ENCODE measurements at places on chromosomes 4 and X.
A peak's percentile ranks its signal among the peaks of the same experiment; 100 is the strongest.

DNA sequence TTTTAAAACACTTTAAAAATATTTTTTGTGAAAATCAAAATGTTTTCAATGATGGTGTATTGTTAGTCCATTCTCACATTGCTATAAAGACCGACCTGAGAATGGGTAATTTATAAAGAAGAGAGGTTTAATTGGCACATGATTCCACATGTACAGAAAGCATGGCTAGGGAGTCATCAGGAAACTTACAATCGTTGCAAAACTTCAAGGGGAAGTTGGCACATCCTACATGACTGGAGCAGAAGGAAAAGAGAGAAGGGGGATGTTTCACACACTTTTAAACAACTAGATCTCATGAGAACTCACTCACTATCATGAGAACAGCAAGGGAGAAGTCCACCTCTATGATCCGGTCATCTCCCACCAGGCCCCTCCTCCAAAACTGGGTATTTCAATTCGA is 110.7 kb downstream of the TMEM47 start:
- no peak for DNase-seq

- no peak for DNase-seq
Measured at GRCh38 chrX:51737091-51737490, 6.2 kb upstream of the GSPT2 start.

DNA sequence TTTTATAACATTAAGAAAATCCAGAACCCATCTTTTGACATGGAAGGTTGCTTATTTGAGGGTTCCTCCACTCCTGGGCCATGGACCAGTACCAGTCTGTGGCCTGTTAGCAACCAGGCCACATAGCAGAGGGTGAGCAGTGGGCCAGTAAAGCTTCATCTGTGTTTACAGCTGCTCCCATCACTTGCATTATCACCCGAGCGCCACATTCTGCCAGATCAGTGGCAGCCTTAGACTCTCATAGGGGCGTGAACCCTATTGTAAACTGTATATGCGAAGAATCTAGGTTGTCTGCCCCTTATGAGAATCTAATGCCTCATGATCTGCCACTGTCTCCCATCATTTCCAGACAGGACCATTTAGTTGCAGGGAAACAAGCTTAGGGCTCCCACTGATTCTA is 58.6 kb downstream of the NDST4 start:
- no peak for DNase-seq

DNA sequence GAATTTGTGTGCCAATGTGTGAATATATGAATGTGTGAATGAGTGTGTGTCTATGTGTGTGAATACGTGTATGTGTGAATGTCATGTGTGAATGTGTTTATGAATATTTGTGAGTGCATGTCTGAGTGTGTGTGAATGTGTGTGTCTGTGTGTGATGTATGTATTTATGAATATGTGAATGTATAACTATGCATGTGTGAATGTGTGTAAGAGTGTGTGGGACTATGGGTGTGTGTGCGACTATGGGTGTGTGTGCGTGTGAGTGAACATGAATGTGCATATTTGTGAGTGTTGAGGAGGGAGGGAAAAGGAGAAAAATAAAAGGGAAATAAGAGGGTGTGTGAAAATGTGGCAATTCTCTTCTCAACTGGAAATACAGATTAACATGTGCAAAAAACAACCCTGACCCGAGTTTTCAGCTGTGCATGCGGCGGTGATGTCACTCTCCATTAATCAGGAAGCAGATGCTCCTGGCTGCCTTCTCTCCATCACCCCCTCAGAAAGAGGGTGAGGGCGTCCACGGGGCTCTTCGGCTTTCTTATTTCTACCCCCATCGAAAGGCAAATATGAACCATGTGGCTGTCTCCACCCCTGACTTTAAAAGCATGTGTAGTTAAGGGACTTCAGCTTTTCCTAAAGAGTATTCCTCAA is 219.8 kb downstream of the MAML3 start:
- no peak for DNase-seq

- peak; percentile 5 for DNase-seq
Measured at GRCh38 chr4:89469930-89470375, 162.4 kb upstream of the GPRIN3 start.

- peak; percentile 65 for DNase-seq
Measured at GRCh38 chr4:99808260-99808857, 8.3 kb upstream of the DAPP1 start.

DNA sequence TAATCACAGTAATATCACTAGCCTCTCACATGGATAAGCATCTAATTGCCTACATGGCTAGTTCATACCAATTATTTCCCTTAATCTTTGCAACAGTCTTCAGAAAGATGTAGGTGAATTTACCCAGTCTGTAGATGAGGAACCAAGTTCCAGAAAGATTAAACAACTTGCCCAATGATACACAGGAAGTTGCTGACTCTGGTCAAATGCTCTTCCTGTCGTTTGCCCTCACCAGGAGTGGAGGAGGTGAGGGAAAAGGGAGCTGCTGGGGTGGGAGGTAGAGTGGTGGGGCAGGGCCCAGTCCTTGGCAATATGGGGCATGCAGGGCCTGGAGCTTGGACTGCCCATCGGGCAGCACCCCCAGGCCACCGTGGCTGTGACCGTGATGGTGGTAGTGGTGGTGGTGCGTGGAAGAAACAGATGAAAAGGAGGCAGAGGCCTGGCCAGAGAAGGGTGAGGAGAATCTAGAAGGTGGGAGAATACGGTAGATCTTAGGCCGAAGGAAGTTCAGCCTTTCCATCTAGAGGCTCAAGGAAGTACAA is 2.3 kb upstream of the KDM5C start:
- DNase-seq, result no peak

DNA sequence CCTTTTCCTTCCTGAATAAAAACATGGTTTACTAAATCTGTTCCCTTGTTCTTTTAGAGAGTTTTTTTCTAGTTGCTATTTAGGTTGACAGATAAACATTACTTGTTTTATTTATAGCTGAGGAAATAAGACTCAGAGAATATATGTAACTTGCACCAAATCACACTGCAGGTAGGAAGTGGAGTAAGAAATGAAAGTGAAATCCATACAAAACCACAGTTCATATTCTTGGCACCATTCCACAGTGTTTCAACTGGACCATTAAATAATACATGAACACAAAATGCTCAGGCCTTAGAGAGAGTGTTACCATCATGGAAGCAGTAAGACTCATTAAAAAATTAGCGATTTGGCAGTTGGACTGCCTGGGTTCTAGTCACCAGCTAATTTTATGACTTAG is 326.9 kb upstream of the SLIT2 start:
- no peak for DNase-seq

- no peak for DNase-seq
Measured at GRCh38 chrX:23062359-23062758, 62.6 kb downstream of the DDX53 start.

DNA sequence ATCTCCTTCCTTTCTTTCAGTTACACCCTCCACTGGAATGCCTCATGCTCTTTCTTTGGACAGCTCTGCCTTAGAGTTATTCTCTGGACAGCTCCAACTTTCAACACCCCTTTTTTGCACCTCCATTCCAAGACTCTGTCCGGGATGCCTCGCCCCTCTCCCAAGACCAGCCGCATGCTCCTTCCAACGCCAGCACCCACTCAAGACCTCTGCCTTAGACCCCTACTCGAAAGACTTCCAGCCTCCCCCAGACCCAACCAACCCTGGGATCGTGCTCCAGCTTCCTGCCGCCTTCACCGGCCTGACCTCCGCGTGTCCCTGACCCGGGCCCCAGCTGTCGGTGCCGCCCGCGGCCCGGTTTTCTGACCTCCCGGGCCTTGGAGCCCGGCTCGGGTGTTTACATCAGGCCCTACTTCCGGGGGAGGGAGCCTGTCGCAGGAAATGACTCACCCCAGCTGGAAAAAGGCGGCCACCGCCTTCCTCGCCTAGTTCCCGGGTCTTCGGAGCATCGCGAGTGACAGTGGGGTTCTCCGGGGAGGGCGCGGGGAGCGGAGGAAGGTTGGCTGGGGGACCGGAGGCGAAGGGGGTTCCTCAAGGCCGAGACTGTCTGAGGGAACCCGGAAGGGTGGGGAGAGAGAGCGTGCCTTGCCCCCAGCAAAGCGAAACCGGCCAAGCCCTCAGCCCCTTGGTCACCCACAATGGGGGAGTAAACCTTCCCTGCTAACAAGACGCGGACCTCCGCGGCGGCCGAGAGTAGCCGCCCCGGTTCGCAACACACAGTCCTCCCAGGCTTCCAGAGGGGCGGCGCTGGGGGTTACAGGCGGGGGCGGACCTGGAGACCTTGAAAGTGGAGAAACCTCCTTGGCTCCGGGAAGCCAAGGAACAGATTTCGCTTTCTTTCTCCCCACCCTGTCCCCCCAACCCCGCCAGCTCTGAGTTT is at the start of gene WDR45:
Gene WDR45, minus strand, starts transcription at position 399 of the 940 bp plus-strand sequence. CDS start 1,792 bp downstream, outside the sequence.
- DNase-seq, result peak; percentile 51

DNA sequence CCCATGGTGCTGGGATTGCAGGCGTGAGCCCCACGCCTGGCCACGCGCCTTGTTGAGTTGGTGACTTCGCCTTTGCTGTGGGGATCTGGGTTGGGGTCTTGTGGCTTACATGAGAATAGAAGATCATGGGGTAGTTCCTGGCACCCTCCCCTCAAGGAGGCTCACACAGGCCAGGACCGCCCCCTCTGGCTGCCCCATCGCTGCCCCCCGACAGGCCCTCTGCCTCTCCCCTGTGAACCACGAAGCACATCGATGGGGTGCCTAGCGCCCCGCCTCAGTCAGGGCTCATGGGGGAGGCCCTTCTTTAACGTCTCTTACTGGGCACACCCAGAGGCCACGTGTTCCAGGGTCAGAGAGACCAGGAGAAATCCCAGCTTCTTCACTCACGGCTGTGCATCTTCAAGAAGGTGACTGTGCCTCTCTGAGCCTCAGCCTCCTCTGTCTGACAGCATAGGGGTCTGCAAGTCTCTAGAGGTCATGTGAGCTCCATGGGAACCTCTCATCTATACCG is 23.6 kb upstream of the SPON2 start:
- no peak for DNase-seq

GRCh38 chrX:68043713-68044438 is 389.4 kb downstream of the OPHN1 start:
- no peak for DNase-seq

- DNase-seq, result no peak
Measured at GRCh38 chr4:183191630-183192029, 92.6 kb downstream of the WWC2 start.

- no peak for DNase-seq
Measured at GRCh38 chr4:174340714-174341113, 57.0 kb downstream of the CEP44 start.

GRCh38 chrX:118507766-118508165 is 12.2 kb downstream of the DOCK11 start:
- no peak for DNase-seq

- DNase-seq, result peak; percentile 4
Measured at GRCh38 chr4:4574792-4575191, 32.9 kb upstream of the STX18 start.

- no peak for DNase-seq
Measured at GRCh38 chr4:176999935-177000543, 207.3 kb upstream of the VEGFC start.

GRCh38 chrX:73851014-73852009 is 288.3 kb downstream of the CHIC1 start:
- no peak for DNase-seq

DNA sequence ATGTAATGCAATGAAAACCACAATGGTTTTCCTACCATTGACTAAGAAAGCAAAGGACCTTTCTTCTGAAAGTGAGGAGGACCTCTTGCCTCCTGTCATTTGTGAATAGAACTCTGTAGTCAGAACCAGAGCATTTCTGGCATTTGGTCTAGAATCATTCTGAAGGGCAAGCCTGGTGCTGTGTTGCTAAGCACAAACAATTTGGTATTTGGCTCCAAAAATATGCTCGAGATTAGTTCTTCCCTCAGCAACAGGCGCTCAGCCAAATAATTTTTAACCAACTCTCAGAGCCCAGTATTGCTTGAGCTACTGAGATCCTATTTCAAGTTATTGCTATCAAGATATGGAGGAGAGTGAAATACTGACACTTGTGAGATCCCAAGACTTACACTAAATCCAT is 71.0 kb downstream of the SNCA start:
- no peak for DNase-seq

GRCh38 chrX:111123606-111124179 is 27.7 kb downstream of the PAK3 start:
- no peak for DNase-seq

DNA sequence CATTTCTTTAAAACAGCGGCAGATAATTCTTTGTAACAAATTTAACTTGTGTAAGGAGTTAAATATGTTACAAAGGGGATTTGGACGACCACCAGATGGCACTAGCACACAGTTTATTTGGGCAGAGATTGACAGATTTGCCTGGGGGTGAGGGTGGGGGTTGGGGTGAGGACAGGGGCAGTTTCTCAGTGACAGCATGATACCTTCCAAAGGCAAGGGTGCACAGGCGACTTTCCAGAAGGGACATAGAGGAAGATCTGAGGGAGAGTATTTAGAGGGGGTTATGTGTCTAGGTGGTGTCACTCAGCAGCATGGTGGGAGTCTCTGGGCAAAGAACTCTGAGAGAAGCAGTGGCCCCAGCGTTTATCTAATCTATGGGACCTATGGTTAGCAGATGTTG is 9.6 kb upstream of the TMA16 start:
- peak; percentile 52 for DNase-seq

GRCh38 chr4:41318839-41319530 is 62.3 kb downstream of the UCHL1 start:
- no peak for DNase-seq

GRCh38 chr4:73892966-73893365 is 23.8 kb downstream of the CXCL1 start:
- DNase-seq, result no peak

GRCh38 chr4:107746161-107746560 is 26.1 kb upstream of the PAPSS1 start:
- no peak for DNase-seq

GRCh38 chr4:76804096-76804495 is 93.8 kb downstream of the SOWAHB start:
- no peak for DNase-seq

GRCh38 chr4:138941037-138941436 is 74.5 kb upstream of the NOCT start:
- DNase-seq, result no peak

DNA sequence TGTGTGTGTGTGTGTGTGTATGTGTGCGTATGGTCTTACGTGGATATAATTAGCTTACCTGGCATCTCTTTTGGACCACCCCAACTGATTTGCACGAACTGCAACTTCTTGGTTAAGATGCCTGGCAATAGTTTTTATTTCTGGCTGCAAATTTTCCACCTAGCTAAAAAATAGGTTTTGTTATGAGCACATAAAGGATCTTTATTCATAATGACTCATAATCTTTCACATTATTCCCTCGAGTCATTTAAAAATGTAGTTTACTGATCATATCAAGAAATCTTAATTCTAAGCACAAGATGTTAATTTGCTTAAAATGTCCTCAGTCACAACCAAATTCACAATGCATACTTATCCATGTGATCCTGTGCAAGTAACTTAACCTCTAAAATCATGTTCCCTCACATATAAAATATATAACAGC is 1.5 kb downstream of the COX18 start:
- DNase-seq, result no peak

- no peak for DNase-seq
Measured at GRCh38 chrX:51860679-51861078, 32.7 kb upstream of the MAGED1 start.

- DNase-seq, result no peak
Measured at GRCh38 chr4:145709336-145709735, 29.4 kb downstream of the C4orf51 start.

DNA sequence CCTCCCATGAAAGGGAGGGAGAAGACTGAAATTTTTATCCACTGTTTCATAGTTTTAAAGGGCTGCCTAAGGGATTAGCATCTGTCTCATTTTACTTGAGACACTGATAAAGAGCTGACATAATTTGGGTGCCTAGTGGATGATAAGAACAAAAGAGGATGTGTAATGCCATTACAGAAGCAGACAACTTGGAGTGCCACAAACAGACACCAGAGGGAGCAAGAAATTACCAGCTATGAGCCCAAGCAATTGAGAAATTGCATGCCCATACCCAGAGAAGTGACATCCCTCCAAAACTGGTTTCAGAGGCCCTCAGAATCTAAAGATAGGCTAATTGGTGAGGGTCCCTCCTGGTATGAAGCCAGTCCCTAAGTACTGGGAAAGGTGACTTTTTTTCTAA is 38.5 kb upstream of the POU3F4 start:
- DNase-seq, result no peak
